CD4-positive, alpha-beta T cell treated with Interleukin-15 for 4 hours (primary cell): ENCODE measurements at places on chromosomes 3 and 15.
A peak's percentile ranks its signal among the peaks of the same experiment; 100 is the strongest.

- no peak for DNase-seq
Observed at GRCh38 chr3:32413845-32414521, 22.3 kb downstream of the CMTM7 start.

GRCh38 chr3:71136276-71136675 lies 447.3 kb downstream of the FOXP1 start:
- no peak for DNase-seq

DNA sequence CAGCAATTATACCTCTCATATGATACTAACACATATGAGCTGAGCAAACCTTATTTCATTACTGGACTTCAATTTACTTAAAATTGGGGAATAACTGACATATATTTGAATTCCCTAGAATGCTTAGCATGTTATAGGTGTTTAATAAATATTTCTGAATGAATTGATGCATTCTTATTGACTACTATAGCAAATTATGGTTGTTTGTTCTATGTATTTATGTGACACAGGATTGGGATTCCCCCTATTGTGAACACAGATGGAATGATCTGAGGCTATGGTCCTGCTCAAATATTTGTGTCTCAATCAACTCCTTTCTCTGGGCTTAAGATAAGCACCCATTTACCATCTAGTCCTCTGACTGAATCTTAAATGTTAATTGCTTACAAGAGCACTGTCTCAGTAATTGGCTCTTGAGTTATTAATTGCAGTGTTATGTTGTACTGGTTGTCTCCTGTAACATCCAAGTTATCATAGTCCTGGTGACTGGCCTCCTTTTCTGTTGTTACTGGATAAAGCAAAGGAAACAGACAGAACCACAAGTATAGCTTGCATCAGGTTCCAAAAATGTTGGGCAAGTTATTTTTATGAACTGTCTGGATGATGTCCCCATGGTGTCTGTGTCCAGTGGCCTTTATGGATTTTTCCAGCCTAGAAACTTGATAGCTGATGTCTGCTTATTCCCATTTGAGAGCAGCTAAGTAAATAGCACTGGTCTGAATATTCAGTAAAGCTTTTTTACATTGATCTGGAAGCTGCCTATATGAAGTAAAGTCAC lies 2.3 kb upstream of the UACA start:
- no peak for DNase-seq

DNA sequence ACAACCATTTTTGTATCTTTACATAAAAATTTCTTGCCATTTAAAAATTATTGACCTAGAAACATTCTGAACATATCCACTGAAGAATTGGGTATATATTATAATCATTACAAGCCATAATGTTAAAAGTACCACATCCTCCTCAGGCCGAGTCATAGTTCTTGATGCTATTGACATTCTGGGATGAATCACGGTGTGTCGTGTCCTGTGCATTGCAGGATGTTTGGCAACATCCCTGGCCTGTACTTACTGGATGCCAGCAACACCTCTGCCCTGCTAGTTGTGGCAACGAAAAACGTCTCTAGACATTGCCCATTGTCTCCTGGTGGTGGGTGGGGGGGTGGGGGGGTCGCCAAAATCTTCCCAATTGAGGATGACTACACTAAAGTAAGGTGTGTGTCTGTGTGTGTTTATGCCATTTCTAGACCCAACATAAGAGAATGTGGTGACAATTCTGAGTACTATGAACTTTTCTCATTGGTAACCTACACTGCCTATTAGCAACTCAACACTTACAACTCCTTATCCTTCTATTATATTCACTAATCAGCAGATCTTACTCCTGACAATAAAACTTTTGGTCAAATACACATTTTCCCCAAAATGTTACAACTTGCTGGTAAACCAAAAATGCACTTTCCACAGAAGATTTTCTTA lies 471.6 kb downstream of the FOXP1 start:
- no peak for DNase-seq

DNA sequence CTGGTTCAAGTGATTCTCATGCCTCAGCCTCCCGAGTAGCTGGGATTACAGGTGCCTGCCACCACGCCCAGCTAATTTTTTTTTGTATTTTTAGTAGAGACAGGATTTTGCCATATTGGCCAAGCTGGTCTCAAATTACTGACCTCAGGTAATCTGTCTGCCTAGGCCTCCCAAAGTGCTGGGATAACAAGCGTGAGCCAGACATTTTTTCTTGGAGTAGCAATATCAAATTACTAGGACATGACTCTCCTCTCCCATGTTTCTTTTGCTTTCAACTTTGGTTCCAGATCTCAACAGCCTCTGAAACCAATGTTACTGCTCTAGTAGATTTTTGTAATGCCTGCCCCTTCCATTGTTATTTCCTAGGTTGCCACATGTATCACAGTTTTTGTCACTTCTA lies 462.0 kb downstream of the GBE1 start:
- DNase-seq, result no peak

- DNase-seq, result no peak
Observed at GRCh38 chr3:88988906-88989305, 118.5 kb upstream of the EPHA3 start.

GRCh38 chr3:81936817-81937216 lies 175.4 kb upstream of the GBE1 start:
- no peak for DNase-seq

GRCh38 chr3:136311261-136311660 lies 61.1 kb downstream of the PCCB start:
- DNase-seq, result no peak

DNA sequence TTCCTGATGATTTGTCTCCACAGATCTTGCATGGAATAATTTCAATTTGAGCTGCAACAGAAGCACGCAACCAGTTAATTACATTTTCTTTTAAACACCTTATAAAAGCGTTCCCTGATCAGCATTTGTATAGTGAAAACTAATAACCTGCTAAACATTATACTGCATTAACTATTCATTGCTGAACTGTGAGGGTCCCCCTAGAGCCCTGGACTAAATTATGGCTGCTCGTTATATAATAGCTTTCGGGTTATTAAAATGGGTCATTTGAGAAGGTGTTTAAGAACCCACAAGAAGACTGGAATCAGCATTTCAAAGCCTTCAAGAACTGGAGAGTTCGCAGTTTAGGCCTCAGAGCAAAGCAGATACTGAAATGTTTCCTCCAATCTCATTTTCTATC lies 52.9 kb upstream of the ICE2 start:
- DNase-seq, result no peak

GRCh38 chr3:116046350-116046749 lies 398.9 kb downstream of the LSAMP start:
- DNase-seq, result no peak

- no peak for DNase-seq
Observed at GRCh38 chr3:71183549-71183948, 400.0 kb downstream of the FOXP1 start.

- DNase-seq, result no peak
Observed at GRCh38 chr15:99264125-99264524, 12.8 kb downstream of the LRRC28 start.

GRCh38 chr15:39427705-39428104 lies 153.2 kb upstream of the THBS1 start:
- DNase-seq, result no peak

DNA sequence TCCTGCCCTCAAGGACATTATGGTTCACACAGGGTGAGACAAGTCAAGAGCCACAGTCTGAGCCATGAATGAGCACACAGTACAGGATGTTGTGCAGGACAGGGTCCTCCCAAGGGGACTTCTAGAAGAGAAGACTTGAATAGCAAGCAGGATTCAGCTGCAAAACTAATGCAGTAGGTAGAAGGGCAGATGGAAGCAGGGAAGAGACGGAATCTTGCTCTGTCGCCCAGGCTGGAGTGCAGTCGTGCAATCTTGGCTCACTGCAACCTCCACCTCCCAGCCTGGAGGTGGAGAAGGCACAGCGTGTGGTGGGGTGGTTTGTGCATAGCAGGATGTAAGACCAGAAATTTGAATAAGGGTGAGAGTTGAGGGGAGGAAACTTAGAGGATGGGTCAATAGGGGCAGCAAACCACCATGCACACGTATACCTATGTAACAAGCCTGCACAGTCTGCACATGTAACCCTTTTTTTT lies 8.0 kb downstream of the BCL2L10 start:
- DNase-seq, result no peak

- DNase-seq, result no peak
Observed at GRCh38 chr3:108024146-108024850, 66.5 kb downstream of the CD47 start.

GRCh38 chr3:138890555-138891187 lies 55.9 kb upstream of the PIK3CB start:
- no peak for DNase-seq

- no peak for DNase-seq
Observed at GRCh38 chr3:94221829-94222228, 159.0 kb downstream of the NSUN3 start.

- DNase-seq, result no peak
Observed at GRCh38 chr3:128014548-128014947, 37.7 kb upstream of the SEC61A1 start.

DNA sequence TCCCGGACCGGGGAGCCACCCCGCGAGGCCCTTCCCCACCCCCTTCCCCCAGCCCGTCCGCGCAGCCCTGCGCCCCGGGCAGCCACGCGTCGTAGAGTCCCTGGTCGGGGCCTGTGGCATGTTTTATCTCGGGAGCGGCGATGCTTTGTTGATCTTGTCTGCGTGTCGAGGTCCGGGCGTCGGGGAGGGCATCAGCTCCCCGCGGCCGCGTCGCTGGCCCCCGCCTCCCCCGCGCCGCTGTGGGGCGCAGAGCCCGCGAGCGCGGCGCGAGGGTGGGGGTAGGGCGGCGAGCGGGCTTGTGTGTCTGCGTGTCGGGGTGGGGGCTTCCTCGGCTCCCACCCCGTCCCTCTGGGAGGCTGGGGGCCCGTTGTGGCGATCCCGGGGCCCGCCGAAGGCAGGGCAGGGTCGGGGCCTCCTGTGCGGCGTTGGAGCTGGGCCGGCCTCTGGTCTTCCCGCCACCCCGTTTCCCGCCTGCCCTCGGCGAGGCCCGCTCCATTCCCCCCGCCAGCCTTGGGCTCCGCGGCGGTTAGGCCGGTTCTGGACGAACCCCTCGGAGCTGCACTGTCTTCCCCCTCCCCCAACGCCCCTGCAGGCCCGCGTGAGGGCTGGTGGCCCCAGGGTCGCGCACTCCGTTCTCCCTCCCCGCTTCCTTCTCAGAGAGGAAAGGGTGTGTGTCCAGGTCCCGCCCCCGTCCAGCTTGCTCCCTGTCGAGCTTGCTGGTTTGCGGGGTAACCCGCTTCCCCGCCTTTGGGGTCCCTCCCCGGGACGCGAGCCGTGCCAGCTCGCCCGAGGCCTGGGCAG lies 695 bp downstream of the GMPS start:
- DNase-seq, result peak; percentile 31

GRCh38 chr3:173711619-173712018 lies 314.1 kb downstream of the NLGN1 start:
- no peak for DNase-seq

DNA sequence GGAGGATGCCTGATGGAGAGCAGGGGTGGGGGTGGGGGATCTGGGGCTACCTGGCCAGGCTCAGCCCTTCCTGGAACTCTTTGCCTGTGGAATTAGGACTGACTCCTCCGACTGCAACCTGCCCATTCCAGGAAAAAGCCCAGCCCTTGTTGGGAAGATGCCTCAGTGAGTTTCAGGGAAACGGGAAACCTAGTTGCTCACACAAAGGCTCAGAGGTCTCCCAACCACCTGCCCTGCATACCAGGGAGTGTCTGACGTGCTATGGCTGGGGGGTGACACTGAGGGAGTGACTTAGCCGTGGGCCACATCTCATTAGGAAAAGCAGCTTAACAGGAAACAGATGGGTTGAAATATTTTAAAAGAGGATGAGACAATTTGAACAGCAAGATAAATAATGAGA lies 27.9 kb downstream of the CYP8B1 start:
- no peak for DNase-seq

DNA sequence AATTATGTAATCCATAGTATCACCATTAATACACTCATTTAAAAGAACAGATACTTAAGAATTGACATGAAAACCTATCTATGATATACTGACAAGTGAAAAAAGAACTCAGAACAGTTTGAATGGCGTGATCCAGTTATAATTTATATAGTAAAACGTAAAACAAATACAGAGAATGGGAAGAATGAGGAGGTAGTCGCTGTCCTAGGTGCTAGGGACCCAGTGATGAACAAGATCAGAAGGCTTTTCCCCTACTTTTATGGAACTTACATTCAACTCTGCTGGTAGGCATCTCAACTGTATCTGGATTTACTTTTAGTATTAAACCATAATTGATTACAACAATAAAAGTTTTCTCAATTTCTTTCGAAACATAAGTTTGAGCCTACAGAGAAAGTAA lies 31.8 kb downstream of the GSK3B start:
- DNase-seq, result no peak

- DNase-seq, result no peak
Observed at GRCh38 chr15:95025924-95026728, 794.8 kb downstream of the MCTP2 start.

DNA sequence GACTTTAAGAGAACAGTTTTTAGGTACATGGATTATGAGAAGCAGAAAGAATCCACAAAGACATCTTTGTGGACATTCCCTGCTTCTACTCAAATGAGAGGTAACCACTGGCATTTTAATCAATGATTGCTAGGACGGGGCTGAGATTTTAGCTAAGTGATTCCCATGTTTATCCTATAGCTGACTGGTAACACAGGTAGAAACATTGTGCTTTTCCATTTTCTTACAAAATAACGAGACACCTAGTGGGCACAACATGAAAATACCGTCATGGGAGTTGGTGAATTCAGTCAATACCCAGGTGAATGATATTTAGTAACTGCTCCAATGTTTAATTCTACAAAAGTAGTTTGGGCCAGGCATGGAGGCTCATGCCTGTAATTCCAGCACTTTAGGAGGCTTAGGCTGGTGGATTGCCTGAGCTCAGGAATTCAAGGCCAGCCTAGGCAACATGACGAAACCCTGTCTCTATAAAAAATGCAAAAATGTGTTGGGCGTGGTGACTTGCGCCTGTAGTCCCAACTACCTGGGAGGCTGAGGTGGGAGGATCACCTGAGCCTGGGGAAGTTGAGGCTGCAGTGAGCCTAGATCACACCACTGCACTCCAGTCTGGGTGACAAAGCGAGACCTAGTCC lies 37.2 kb upstream of the DENND4A start:
- DNase-seq, result peak; percentile 66

DNA sequence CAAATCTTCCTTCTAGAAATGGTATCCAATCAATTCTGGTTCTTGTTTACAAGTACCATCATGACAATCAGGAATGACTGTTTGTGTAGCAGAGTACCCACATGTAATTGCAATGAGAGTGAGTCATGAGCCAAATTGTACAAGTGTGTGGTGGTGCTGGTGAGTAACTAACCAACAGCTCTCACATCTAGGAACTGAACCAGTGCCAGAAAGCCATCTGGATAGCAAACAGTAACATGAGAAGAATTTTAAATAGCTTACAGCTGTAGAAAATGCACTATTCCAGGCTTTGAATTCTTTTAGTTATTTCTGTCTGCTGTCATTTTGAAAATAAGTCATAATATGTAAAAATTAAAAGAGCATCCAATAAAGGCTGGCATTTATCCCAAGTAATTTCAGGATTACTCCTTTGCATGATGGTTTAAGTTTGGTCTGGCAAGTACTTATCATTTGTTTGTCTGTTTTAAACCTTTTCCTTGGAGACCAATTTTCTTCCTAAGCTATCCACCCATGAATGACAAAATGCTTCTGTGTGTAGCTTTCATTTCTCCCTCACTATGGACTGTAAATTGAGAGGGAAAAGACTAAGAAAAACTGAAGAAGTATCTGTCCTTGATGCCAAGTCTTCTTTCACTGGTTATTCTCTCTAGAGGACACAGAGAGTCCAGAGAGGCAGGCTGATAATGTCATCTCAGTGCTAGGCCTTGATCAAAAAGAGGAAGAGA lies 60.0 kb downstream of the PIK3CB start:
- peak; percentile 39 for DNase-seq

- no peak for DNase-seq
Observed at GRCh38 chr15:58440158-58440910, 8.5 kb downstream of the LIPC start.
